Smooth muscle cell of bladder (primary cell): ENCODE measurements at places on chromosomes 2 and 18. TPM values are rescaled to one million over a fixed set of nuclear protein-coding genes. Genes with fewer than 3 reads are reported as not detected.

Gene PELI1
- 7.0 and 8.2 TPM in 2 replicates for total RNA-seq

Gene HOXD11
- 0.14 and 0.18 TPM in 2 replicates for total RNA-seq

Gene ASXL3
- total RNA-seq, result 0.43 and 0.46 TPM in 2 replicates

Gene APOB
- total RNA-seq, result under 0.01 TPM in 2 replicates

Gene NCKAP5
- total RNA-seq, result 1.2 and 4.3 TPM in 2 replicates

Gene DHRS9
- total RNA-seq, result 0.09 TPM in 1 of 2 replicates, not detected in the other

Gene CENPO
- total RNA-seq, result 4.1 TPM in 2 replicates

Gene GATA6
- total RNA-seq, result 18.5 and 28.6 TPM in 2 replicates

Gene DYTN
- total RNA-seq, result not detected in 2 replicates

Gene ASTL
- not detected in 2 replicates for total RNA-seq

Gene LIPG
- total RNA-seq, result 12.4 and 19.8 TPM in 2 replicates

Gene CXCR1
- not detected in 2 replicates for total RNA-seq

Gene GRB14
- total RNA-seq, result 0.71 and 1.5 TPM in 2 replicates

Gene CD207
- not detected in 2 replicates for total RNA-seq

Gene VIL1
- not detected in 2 replicates for total RNA-seq

Gene SULT1C3
- not detected in 2 replicates for total RNA-seq

Gene ITM2C
- 97.6 and 110 TPM in 2 replicates for total RNA-seq

Gene CRYBA2
- total RNA-seq, result not detected in 2 replicates

Gene TPO
- not detected in 2 replicates for total RNA-seq

Gene GTF3C2
- 18.2 and 21.4 TPM in 2 replicates for total RNA-seq

Gene METTL21A
- total RNA-seq, result 7.9 and 8.1 TPM in 2 replicates

Gene BOLL
- total RNA-seq, result not detected in 2 replicates
